ENCODE measurements at places on chromosomes 2 and 18.

DNA sequence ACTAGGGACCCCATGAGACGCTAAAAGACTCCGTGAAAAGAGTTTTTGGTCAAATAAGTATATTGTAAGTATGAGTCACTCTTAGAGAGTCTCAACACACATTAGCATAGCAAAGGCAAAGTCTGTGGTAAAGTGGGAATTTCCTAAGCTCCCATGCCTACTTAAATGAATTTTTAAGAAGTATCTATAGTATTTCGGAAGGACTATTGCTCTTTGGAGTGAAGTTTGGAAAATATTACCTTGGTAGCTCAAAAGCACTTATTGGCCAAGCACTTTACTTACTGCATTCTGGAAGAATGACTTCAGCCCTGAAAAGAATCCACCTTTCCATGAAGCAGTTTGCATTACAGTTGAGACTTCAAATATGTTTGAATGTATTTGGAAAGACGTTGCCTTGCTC lies 57.1 kb downstream of the CAVIN2 start:
- no peak for DNase-seq

GRCh38 chr2:126656431-126657147 lies 631 bp downstream of the GYPC start:
- DNase-seq: peak; percentile 35

- DNase-seq: no peak
Observed at GRCh38 chr2:232483311-232483922, 4.2 kb downstream of the ECEL1 start.

- DNase-seq: no peak
Observed at GRCh38 chr2:9538000-9538507, 17.6 kb downstream of the ADAM17 start.

- no peak for DNase-seq
Observed at GRCh38 chr18:75215663-75216062, 5.1 kb downstream of the TSHZ1 start.

DNA sequence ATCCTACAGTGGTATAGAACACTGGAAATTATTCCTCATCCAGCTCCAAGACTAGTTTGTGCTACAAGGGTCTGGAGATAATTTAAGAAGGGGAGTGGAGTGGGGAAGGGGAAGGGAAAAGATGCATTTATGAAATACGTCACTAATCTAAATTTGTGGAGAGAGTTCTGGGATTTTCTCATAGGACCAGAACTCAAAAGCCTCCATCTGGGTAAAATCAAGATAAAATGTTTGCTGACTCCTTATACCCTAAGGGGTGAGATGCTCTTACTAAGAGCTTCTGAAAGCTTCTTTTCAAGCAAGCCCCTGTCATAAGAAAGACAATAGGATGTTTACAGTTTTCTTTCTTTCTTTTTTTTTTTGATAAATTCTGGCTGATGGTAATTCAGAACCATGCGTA lies 88.5 kb upstream of the RBMS1 start:
- no peak for DNase-seq

- no peak for DNase-seq
Observed at GRCh38 chr18:21911551-21911950, 171.0 kb downstream of the MIB1 start.

DNA sequence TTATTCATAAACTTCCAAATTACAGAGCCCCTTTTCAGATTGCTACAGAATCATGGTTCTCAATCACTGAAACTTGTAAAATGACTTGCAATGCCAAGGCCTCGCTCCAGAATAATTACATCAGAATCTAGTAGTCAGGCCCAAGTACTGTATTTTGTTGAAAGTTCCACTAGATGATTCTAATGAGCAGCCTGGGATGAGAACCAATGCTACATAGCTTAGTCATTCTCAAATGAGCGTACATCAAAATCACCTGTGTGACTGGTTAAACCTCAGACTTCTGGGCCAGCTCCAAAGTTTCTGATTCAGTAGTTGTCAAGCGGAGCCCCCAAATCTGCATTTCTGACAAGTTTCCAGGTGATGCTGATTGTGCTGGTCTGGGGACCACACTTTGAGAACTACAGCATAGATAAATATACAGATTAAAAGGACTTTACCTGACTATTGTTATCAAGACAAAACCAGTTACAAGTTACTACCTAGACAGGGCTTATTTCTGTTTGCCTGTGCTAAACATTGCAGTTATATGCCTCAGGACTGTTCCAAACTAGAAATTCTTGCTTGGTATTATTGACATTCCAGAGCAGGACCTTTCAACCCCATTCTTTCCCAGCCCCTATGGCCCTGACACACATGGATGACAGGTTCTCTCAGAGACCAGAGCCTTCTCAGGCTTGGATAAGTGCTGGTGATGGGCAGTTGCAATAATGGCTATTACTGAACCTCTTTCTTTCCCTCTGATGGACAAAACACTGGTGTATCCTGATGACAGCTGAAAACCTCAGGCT lies 83.1 kb downstream of the UPP2 start:
- DNase-seq: no peak

GRCh38 chr2:126978333-126978732 lies 79.6 kb downstream of the TEX51 start:
- DNase-seq: no peak

DNA sequence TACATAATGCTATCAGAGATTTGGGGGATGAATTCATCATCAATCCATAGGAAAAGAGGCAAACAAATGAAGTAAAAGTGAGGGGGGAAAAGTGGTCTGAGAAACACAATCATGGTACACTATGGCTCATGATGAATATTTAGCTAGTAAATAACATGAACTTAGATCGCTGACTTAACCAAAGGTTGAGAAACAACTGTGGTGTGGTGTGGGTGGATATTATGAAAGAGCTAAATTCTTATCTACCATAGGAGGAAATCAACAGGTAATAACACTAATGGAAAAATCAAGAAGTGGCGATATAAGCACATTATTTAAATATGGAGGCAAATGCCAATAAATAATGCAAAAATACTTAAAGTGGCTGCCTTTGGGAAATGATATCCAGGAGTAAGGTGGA lies 12.2 kb upstream of the TPRKB start:
- DNase-seq: no peak

DNA sequence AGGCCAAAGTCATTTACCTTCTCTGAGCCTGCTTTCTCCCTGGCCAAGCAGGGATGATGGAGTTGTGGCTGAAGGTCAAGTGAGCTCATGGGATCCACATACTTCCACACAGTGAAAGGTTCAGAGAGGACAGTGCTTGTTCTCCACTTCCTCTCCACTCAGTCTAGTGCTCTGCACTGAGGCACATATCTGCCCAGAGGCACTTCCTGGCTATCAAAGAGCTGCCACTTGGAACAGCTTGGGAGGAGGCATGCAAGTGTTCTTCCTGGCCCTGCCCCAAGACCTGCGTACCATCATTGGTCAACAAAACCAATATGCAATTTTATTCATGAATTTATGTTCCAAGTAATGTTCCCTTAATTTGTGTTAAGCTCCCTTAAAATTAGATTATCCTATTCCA lies 71.9 kb downstream of the RNF152 start:
- no peak for DNase-seq

GRCh38 chr18:57855551-57855950 lies 52.4 kb upstream of the ATP8B1 start:
- DNase-seq: no peak

DNA sequence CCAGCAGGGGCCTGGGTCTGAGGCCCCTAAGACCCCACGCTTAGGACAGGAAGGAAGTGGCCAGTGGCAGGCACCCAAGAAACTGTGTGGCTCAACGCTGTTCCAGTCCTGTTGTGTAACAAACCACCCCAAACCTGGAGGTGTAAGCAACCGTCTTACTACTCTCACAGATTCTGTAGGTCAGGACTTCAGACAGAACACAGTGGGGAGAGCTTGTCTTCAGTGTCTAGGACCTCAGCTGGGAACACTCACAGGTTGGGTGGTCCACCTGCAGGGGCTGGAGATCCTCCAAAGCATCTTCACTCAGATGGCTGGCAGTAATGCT lies 123.0 kb downstream of the KLHL29 start:
- no peak for DNase-seq

DNA sequence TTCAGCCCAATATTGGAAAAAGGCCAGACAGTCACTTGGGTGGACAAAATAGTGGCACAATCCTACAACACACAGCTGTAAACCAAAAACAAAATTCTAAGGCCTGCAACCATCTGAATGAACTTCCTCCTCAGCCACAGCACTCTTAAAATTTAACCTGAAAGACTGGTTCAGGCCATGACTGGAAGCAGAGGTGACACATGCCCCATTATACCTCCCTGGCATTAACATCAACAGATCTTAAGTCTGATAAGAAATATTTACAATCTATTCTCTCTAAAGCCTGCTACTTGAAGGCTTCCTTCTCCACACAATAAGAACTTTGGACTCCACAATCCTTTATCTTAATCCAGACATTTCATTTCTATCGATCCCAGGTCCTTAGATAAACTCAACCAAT lies 192.4 kb upstream of the LRP1B start:
- DNase-seq: no peak

DNA sequence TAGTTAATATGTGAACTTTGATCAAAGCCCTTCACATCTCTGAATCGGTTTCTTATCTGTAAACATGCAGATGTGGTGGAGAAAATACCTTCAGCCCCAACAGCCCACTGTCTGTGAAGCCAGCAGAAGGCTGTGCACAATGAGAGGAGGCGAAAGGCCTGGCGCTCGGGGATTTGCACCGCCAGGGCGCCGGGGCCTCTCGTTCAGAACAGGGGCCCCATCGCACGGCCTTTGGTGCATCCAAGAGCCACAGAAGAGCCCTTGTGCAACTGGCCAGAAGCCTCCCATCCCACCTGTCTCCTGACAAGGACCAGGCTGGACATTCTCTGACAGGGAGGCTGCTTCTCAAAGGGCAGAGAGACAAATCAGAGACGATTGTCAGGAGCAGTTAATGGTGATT lies 407.2 kb upstream of the MYT1L start:
- no peak for DNase-seq

GRCh38 chr2:48287976-48288375 lies 242.0 kb upstream of the STON1 start:
- no peak for DNase-seq

DNA sequence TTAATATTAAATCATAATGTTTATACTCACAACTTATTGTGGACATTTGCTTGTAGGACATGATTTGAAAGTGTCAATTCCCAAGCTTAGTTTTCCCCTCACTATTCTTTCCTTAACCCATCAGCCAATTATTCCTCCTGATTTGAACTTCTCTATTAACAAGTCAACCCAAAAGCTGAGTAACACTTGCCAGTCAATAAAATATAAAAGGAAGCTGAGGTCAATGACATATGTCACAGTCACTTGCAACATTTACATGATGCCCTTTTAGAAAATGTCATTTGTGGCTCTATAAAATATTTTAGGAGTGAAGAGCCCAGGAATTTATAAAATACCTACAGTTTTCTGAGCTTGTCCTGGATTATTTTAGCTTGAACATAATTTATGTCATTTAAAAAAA lies 7.2 kb downstream of the CCDC68 start:
- no peak for DNase-seq

- no peak for DNase-seq
Observed at GRCh38 chr2:216113572-216113971, 4.4 kb downstream of the XRCC5 start.

GRCh38 chr2:216090369-216090786 lies 8.7 kb downstream of the TMEM169 start:
- no peak for DNase-seq

GRCh38 chr2:163469561-163469962 lies 266.2 kb downstream of the FIGN start:
- DNase-seq: no peak

GRCh38 chr2:11784747-11785610 lies 38.5 kb downstream of the LPIN1 start:
- peak; percentile 27 for DNase-seq

DNA sequence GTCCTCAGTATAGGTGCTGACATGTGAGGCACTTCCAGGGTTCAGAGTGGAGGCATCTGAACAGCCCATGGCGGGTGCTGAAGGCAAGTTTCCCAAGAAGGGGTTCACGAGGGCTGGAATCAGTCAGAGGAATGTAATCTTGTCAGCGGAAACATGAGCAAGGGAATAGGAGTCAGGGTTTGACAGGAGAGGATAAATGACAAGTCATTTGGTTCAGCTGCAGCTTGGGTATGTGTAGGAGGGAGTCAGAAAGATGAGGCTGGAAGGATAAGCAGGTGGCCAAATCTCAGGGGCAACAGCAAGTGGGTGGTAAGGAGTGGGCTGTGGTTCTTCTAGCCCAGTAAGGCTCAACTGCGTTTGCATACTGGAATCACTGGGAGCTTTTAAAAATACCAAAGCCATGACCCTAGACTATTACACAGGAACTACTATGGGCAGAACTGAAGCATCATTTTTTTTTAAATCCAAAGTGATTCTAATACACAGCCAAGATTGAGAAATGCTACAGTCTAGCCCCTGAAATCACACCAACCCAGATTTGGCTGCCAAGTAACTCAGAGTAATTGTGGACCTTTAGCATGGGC lies 41.8 kb upstream of the NAB1 start:
- DNase-seq: no peak

DNA sequence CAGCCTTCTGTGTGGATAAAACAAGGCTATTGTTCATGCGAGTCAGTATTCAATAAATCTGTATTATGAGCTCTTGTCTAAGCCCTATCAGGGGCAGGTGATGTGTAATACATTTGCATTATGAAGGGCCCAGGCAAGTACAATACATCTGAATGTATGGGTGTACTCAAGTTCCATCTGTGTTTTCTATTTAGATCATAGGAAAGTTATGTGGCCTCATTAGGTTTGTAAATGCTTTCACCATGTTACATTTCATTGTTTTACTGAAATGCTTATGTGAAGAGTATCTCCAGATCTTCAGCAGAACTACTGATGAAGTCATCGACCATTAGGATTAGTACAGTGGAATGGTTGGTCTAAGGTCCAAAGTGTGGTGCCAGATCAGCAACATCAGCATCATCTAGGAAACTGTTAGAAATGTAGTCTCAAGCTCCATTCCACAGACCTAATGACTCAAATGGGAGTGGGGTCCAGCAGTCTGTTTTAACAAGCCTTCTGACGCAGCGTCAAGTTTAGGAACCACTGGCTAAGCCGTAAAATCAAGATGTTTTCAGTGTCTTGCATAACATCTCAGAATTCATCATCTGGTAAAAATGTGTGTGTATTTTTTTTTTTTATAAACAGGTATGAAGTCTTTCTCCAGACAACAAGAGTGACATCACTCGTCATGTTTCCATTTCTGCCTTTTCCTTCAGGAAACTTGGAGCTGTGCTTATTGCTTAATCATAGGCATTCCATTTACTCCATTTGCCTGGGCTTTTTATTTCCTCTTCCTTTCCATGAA lies 80.5 kb downstream of the LYPD6 start:
- no peak for DNase-seq

- no peak for DNase-seq
Observed at GRCh38 chr2:38494394-38494793, 108.3 kb downstream of the HNRNPLL start.

- no peak for DNase-seq
Observed at GRCh38 chr2:238378230-238379095, 48.3 kb upstream of the ASB1 start.

Measured in activated CD4-positive, alpha-beta T cell treated with anti-CD3 and anti-CD28 coated beads, Interleukin-2, amount 50 U/mL, for 4 hours (primary cell).